Activated T-helper 1 cell treated with anti-CD3 and anti-CD28 coated beads, Interleukin-2, amount 50 U/mL, for 16 hours (primary cell): ENCODE measurements at places on chromosomes 5 and 9.

DNA sequence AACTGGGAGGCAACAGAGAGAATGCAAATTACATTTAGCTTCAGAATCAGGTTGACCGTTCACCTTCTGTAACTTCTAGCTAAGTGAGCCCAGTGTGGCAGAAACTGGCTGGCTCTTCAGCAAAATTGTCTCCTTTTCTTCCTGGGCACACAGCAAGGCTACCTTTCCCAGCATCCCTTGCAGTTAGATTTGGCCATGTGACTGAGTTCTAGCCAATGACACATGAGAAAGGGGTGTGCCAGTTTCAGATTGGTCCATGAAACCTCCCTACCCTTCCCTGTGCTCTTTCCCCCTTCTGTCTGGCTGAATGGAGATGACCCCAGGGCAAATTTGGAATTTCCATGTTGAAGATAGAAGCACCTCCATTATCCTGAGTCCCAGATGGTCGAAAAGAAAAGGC, 72.5 kb upstream of the SMIM23 start:
- no peak for DNase-seq

DNA sequence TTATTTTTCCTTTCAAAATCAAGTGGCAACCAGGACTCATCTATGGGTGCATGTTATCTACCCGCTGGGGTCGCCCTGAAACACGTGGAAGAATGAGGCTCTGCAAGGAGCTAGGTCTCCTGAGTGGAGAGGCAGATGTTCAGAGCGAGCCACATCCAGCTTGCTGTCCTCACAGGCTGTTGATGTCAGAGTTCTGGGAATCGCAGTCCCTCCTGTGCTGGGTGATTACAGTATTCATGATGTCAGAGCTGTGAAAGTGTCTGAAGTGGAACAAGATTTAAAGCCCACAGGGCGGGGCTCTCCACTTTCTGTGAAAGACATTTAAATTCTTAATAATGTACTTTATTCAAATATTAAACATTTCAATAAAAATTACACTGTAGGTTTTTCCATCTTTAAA, 24.4 kb upstream of the LMX1B start:
- DNase-seq, result no peak

GRCh38 chr5:178068293-178068692, 45.0 kb upstream of the N4BP3 start:
- DNase-seq, result no peak

GRCh38 chr9:134066913-134067851, 644 bp downstream of the BRD3 start:
- peak; percentile 31 for DNase-seq

GRCh38 chr9:135512904-135513303, 8.3 kb upstream of the LCN1 start:
- DNase-seq, result no peak

DNA sequence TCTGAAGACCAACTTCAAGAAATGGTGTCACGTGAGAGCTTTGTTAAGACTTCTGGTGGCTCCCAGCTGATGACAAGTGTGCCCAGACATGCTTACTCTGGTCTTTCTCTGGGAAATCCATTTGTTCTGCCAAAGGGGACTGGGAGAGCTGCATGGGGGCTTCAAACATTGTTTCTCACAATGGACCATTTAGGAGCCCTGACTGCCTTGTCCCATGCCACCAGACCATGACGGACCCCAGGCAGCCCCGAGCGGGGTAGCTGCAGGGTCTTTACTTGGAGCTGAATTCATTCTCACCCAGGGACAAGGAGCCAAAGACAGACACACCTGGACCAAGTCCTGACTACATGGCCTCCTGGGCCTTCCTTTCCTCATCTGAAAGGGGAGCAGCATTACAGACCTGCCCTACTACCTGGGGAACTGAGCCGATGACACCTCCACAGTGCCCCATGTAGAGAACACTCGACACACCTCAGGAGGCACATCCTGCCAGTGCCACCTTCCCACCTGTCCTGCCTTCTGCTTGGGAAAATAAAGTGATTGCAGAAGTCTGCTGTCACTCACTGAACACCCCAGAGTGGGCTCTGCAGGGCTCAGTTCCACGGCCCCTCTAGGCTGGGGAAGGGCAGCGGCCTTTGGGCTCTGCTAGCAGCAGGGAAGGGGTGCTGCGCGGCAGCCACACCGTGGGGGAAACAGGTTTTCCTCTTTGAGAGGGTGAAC, 169.0 kb downstream of the DAB2IP start:
- no peak for DNase-seq

- no peak for DNase-seq
These were observed 75.0 kb downstream of the NSG2 start for GRCh38 chr5:174120401-174121005.

DNA sequence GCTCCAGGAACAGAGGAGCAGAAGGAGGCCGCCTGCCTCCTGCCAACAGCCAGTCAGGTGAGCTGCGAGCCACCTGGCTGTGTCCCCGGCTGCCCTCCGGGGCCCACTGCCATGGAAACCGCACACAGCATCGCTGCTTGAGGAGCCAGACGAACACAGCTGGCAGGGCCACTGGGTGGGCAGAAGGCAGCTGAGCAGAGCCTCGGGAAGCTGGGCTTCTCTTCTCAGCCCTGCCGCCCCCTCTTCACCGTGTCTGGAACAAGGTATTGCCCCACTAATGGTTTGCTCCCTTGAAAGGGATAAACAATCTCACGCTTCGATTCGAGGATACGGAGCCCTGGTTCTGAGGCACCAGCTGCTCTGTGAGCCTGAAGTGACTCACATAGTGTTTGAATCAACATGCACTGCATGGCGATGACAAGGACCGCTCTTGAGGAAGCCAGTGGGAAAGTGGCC, 63.7 kb upstream of the RUFY1 start:
- DNase-seq, result no peak

- DNase-seq, result no peak
These were observed 189.6 kb upstream of the SEMA6A start for GRCh38 chr5:116763987-116764866.

DNA sequence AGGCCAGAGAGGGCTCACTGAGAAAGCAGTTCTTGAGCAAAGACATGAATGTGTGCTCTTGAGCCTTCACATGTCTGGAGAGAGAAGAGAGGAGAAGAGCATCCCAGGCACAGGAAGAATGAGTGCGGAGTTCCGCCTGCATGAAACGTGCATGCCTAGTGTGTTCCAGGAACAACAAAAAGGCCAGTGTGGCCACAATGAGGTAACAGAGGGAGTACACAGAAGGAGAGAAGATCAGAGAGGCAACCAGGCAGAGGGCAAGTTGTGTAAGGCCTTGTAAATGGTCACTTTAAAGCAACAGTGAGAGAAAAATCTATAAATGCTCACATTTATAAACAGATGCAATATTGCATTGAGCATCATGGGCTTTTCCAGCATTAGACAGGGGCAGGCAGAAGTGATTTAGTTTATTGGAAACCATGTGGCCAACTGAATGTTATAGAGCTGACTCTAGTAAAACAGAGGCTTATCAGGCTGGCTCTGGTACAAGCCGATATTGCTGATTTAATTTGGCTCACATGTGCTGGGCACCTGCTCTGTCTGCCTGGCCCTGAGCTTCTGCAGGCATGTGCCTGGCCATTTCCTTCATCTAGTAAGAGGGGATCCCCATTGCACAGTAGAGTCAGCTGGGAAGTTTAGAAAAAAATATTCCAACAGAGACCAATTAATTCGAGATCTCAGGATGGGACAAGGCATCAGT, 185.3 kb downstream of the SAXO1 start:
- no peak for DNase-seq

GRCh38 chr5:148781766-148782165, 44.6 kb upstream of the ADRB2 start:
- DNase-seq, result no peak

GRCh38 chr9:77011973-77012821, 7.3 kb upstream of the FOXB2 start:
- DNase-seq, result peak; percentile 26

DNA sequence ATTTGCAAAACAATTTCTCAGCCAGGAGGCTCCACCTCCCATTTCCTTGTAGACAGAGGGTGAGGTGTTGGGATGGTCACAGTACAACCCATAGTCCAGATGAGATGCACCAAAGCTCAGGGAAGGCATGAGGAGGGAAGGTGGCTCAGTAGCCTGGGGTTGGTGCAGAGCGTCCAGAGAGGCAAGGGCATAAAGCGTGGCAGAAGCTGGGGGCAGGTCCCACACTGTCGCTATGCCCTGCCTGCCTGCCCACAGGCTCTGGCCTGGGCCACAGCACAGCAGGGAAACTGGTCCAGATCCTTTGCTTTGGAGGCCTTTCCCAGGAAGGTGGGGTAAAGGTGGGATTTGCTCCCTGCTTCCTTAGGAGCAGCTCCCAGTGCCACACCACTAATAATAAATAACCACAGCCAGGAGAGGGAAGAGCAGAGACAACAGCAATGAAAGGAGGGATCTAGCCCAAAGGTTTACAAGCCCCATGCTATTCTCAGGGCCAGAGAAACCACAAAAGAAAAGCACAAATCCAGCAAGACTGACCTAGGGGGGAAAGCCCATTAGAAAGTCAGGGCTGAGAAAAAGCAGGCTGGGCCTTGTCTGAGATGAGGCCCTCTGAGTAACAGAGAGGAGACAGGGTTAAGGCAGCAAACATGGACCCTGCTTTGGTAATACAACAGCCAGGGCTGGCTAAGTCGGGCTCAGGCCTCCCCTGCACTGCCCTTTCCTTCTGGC, 27.2 kb downstream of the PCDHGC5 start:
- no peak for DNase-seq

DNA sequence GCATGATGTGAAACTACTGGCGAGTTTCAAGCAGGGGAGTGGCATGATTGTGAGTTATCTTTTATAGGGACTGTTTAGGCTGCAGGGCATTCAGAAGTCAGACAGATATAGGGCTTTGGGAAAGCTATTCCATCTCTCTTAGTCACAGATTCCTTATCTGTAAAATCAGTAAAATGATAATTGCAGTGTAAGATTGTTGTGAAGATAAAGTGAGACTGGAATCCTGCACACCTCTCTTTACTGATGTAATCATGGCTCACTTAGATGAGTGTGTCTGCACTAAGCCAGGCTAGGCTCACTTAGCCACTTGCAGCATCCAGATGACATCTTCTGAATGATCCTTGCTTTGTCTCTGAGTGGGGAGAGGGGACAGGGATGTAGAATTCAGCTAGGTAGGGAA, 81.8 kb upstream of the MAMDC2 start:
- DNase-seq, result no peak

GRCh38 chr5:132365213-132365612, 4.3 kb upstream of the SLC22A5 start:
- DNase-seq, result no peak

DNA sequence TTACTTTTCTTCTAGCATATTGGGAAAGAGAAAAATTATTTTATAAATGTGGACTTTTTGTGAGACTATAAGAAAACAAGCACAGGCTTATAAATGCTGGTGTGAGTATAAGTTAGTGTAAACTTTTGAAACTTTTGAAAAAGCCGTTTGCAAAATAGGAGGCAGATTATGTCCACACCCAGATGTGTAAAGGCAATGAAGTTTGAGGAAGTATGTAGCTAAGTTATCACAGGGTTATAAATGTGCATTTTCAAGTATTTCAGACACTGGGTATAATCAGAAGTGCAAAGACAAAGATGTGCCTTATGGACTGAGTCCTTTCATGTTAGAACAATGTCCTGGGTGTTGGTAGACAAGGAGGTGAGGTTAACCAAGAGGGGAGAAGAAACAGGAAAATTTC, 85.5 kb downstream of the ANXA1 start:
- DNase-seq, result no peak

DNA sequence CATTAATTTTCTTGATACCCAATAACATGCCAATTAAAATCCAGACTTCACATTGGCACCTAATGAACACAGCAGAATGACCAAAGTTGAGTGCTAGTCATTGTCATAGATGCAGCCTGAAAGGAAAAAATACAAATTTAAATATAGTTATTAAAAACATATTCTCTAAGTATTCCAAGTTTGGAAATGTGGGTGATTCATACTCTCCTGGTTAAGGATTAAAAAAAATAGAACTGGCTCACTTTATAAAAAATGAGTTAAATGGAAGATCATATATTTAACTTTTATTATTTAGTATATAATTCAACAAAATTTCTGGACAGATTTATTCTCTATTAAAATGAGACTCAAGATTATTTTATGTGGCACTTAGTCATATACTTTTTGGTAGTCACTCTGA, 33.2 kb upstream of the RICTOR start:
- no peak for DNase-seq

GRCh38 chr5:1016036-1016435, 7.4 kb downstream of the NKD2 start:
- no peak for DNase-seq

DNA sequence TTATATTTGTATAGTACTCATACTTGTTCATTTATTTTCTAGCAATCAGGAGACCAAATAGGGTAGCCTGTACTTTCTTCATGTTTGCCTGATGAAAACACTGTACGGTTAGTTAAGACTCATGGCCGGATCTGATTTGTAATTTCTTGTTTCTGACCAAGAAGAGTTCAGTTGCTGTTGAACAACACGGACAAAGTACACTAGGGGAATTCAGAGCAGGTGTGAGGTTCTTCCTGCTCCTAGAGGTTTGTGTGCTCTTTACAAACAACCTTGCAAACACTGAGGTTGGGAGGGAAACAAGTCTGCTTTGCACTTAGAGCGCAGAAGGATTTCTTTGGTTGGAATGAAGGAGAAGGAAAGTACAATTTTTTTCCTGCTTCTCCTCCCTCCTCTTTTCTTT, 69.7 kb downstream of the TRIO start:
- DNase-seq, result no peak

- DNase-seq, result no peak
These were observed 122.4 kb upstream of the NR5A1 start for GRCh38 chr9:124629600-124629999.

GRCh38 chr5:39019254-39019653, 54.9 kb downstream of the RICTOR start:
- no peak for DNase-seq

GRCh38 chr5:155366096-155366495, 352.5 kb downstream of the KIF4B start:
- DNase-seq, result no peak

DNA sequence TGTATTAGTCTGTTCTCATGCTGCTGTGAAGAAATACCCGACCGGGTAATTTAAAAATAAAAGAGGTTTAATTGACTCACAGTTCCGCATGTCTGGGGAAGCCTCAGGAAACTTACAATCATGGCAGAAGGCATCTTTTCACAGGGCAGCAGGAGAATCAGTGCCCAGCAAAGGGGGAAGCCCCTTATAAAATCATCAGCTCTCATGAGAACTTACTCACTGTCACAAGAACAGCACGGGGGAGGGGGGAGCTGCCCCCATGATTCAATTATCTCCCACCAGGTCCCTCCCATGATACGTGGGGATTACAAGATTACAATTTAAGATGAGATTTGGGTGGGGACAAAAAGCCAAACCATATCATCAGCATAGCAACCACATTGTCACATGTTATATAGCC, 102.5 kb downstream of the GPBP1 start:
- DNase-seq, result no peak

GRCh38 chr5:36158144-36158543, 6.2 kb downstream of the SKP2 start:
- no peak for DNase-seq

DNA sequence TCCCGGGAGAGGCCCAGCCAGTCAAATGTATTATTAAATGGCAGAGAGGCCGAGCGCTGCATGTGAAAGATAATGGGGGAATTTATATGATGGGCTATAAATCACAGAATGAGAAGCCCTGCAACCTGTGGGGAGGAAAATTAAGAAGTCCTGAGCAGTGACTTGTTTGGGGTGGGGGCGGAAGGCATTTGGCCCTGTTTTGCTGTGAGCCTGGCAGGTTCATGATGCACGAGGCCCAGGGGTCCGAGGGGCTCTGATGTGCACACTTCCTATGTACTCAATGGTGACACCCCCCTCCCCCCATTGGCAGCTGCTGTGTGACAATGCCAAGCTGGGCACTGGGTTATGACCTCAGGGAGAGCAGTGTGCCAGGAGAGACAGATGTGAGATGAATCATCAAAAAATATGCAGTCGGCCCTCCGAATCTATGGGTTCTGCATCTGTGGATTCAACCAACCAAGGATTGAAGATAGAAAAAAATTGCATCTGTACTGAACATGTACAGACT, 13.7 kb upstream of the DAB2IP start:
- no peak for DNase-seq
